ENCODE measurements at places on chromosomes 16 and 17. TPM values are rescaled to one million over a fixed set of nuclear protein-coding genes. Genes with fewer than 3 reads are reported as not detected.
A peak's percentile ranks its signal among the peaks of the same experiment; 100 is the strongest.

Gene SEC14L5
- total RNA-seq, result not detected

Gene EFCAB13
- total RNA-seq, result 9.2 TPM

GRCh38 chr17:77475016-77475976 is 334.5 kb downstream of the SEC14L1 start:
- no peak for DNase-seq

- no peak for DNase-seq
These were observed 197.4 kb downstream of the ZNF423 start for GRCh38 chr16:49658531-49658930.

DNA sequence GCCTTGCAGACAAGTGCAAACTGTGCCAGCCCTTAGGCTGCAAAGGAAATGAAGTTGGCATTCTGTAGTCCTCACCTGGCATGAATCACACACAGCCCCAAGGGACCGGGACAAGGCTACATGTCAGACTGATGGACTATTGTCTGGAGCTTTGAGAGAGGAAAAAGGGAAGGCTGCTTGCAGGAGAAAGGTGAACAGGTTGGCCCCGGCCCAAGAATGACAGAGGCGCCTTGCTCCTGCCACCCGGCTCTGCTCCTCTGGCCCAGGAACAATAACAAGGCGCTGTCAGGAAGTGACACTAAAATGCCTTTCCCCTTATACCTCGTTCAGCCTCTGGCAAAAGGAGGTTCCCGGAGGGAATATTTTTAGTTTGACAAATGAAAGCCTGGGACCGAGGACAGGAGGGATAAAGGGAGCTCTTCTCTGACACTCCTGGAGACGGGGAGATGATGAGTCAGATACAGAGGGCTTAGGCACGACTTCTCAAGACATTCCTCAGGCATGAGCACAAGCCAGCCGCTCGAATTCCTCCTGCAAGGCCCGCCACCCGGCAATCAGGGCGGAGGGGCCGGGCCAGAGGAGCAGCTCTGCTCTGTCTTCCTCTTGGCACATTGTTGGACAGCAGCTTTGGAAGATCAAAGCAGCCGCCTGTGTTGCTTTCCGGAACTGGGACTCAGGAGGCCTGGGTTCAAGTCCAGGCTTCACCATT is 105.8 kb downstream of the NOG start:
- peak; percentile 99 for DNase-seq

DNA sequence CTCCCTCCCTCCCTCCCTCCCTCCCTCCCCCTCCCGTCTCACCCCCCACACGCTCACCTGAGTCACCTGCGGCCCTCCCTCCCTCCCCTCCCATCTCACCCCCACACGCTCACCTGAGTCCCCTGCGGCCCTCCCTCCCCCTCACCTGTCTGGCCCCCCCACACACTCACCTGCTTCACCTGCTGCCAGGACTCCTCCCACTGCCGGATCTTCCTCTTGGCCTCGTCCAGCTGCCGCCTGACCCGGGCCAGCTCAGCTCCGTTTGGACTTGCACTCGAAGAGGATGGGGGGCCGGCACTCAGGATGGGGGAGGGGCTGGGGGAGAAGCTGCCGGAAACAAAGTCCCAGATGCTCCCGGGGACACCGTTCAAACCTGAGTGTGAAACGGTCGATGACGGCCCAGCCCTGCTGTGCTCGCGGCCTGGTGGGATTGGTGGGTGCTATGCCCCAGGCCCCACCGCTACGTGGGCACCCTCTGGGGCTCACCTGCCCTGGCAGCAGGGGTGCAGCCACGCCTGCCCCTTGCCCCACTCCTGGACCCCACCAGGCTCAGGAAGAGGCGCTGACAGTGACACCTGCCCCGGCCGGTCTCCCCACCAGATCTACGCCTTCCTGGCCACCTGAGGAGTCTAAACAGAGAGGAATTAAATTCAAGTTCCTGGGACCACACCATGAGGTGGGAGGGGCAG is 15.9 kb downstream of the GNPTG start:
- no peak for DNase-seq

DNA sequence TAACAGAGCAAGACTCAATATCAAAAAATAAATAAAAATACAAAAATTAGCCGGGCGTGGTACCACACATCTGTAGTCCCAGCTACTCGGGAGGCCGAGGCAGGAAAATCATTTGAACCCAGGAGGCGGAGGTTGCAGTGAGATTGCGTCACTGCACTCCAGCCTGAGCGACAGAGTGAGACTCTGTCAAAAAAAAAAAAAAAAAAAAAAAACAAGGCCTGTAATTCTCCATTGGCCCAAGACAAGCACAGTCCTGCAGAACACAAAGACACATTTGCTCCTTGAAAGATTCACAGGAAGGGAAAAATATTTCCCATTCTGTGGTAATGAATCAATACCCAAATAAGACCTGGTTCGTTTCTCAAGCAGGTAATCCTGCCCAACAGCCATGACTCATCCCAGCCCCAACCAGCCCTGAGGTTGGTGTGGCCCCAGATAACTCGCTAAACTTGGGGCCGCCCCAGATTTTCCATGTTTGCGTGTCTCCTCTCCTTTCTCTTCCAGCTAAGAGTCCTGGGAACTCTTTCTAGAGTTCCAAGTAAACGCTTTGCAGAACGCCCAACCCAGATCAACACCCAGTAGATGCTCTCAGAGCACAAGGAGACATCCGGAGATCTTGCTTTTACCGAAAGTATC is 40.3 kb upstream of the SNN start:
- peak; percentile 64 for DNase-seq

GRCh38 chr17:49575679-49576087 is at the start of gene NXPH3:
Gene NXPH3 (plus strand): TSS chr17:49575871. CDS start chr17:49576220, 349 bp downstream.
- DNase-seq, result no peak

- DNase-seq, result no peak
These were observed 9.5 kb downstream of the FAAP100 start for GRCh38 chr17:81542431-81543338.

DNA sequence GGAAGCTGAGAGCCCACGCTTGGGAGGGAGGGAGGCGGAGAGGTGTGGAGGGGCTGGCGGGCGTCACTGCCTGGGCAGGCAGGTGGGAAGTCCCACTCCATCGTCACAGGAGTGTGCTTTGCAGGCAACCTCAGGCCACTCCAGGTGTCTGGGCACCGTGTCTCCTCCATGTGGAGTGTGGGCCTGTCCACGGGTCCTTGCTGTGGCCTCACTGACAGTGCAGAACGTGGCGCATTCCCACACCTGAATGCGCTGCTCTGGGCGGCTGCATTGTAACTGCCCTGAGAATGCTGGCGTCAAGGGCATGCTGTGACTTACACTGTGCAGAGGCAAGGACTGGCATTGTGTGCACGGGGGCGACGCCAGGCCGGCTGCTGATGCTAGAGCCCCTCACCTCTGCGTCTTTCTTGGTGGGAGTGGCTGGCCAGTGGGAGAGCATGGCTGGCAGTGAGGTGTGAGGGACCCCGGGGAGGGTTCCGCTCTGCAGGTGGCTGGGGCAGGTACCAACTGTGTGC is 66.4 kb downstream of the BANP start:
- DNase-seq, result no peak

GRCh38 chr16:55663765-55664677 is 8.2 kb downstream of the SLC6A2 start:
- DNase-seq, result no peak

Gene SLC4A1
- not detected for total RNA-seq

Gene GLP2R
- 0.25 TPM for total RNA-seq

GRCh38 chr17:82545071-82545462 is 25.5 kb downstream of the FOXK2 start:
- DNase-seq, result no peak

- DNase-seq, result no peak
These were observed 166.0 kb downstream of the PHKB start for GRCh38 chr16:47627085-47627639.

Gene CHMP6
- total RNA-seq, result 36.6 TPM

GRCh38 chr16:73350707-73351452 is 303.0 kb upstream of the ZFHX3 start:
- DNase-seq, result no peak

Gene MYADML2
- not detected for total RNA-seq

Gene AMZ2
- total RNA-seq, result 94.0 TPM

Gene SNAI3
- 1.1 TPM for total RNA-seq

DNA sequence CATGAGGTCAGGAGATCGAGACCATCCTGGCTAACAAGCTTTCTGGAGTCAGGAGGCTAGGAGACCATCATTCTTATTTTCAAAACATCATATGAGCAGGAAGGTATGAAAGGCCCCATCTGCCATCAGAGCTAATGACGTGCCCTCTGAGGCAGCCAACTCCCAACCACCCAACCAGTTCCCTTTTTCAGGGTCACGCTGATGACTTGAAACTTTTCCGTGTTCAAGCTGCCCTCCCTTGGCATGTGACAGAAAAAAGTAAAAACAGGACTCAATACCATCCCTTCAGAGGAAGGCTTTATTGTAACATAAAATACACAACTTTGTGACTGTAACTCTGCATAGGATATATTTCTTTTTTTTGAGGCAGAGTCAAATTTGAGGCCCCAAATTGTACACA is 4.6 kb upstream of the GHDC start:
- no peak for DNase-seq

DNA sequence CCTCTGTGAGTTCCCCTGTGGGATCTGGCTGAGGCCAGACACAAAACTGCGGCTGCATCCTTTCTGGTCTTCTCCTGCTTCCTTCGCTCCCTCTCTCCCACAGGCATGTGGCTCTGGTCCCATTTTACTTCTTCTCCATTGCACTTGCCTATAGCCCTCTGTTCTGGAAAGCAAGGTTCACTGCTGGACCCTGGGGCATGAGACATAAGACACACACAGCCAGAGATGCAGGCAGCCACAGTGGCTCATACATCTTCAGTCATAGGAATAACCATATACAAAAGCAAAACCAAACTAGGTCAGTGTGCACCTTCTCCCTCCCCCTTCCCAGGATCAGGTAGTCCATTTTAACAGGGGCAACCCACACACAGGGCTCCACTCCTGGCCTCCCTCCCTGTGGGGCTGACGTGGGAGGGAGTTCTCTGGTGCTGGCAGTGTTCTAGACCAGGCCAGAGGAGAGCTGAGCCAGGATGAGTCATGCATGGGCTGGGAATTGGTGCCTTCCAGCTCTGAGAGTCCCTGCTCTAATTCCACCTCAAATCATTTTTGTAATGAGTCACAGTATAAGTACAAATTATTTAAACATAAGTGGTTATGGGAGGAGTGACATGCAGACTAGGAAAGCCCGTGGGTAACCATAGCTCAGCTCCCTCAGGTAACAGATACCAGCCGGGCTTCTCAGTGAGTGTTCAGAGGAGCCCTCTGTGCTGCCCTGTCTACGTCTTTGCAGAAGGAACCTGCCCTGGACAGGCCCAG is 58.0 kb downstream of the ASIC2 start:
- peak; percentile 55 for DNase-seq

Gene CCL17
- not detected for total RNA-seq

GRCh38 chr17:80779961-80780380 is 211.7 kb upstream of the CHMP6 start:
- no peak for DNase-seq

GRCh38 chr17:20059728-20060188 is 50.6 kb downstream of the SPECC1 start:
- no peak for DNase-seq

GRCh38 chr16:60166111-60166510 is 1432.0 kb upstream of the GOT2 start:
- DNase-seq, result no peak

Gene USP22
- 235 TPM for total RNA-seq

Gene ZNF287
- total RNA-seq, result 12.4 TPM

DNA sequence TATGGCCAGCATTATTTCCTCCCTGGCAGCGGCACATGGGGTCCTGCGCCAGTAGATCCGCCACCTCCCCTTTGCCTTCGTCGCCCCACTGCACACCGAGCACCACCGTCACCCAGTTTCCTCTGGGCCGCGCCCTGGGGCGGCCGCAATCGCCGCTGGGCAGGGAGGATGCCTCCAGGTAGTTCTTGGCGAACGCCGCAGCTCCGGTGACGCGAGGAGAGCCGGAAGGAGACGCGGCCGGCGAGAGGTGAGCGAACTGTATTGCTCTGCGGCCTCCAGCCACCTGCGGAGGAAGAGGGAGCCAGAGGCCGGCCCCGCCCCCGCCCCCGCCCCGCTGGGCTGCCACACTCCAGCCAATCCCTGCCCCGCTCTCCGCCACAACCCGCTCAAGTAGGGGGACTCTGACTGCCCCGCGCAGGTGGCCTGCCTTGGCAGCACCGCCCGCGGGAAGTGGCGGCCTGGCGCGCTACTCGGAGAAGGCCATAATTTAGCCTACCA is 11.8 kb upstream of the SLFN13 start:
- peak; percentile 4 for DNase-seq

GRCh38 chr16:54268766-54269165 is 17.8 kb downstream of the IRX3 start:
- DNase-seq, result no peak

Gene KANSL1
- total RNA-seq, result 64.5 TPM

DNA sequence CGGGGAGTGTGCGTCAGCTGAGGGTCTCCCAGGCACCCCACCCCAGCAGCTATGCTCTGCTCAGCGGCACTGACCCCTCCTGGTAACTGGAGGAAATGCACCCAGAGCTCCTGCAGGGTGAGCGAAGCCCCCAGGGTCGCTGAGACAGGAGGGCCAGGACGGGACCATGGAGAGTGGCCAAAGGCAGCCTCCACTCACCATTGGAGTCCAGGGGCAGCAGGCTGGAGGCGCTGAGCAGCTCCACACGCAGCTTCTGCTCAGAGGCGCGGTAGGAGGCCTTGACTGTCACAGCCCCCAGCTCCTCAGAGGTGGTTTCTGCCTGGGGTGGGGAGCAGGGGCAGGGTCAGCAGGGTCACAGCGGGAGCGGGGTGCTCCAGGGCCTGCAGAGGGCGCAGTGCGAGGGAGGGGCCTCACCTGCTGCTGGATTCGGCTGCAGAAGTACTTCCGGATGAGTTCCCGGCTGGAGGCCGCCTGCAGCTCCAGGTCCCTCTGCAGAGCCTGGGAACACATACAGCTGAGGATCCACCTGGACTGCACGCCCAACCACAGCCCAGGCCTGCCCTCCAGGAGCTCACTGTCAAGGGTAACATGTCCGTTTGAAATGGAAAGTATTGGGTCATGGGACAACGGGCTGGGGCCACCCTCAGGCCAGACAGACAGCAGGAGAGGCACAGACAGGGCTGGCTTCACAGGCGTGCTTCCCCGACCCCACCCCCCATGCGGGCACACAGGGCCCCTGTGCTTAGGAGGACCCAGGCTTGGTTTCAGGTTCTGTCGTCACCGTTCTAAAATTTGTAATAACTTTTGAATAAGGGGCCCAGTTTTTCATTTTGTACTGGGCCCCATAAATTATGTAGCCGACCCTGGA is 13.8 kb downstream of the UNC13D start:
- no peak for DNase-seq
